ENCODE measurements at places on chromosomes 4 and X.

GRCh38 chr4:91268913-91269312, 1034.9 kb upstream of the GRID2 start:
- DNase-seq: no peak

DNA sequence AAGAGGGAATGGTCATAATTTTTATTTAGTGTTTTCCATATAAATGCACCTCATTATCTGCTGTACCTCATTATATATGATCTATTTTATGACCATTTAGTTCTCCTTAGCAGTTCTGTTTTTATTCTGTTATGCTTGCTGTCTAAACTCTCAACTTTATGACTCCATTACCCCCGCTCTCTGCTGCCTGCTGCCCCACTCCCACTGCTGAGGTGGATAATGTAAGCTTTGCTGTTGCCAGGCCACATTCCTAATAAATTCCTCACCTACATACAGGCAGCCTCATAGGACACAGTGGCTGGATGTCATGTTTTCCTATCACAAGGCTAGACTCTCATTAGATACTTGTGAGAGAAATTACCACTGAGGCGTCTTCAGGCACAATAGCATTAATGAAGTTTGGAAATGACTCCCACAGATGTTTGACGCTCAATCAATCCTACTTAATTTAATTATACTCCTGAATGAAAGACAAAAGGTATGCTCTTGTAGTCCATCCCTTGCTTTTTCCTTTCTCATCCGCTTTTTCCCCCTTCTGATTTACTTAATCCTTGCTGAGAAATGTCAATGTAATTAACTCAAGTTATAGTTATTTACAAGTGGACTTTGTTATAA, 497.5 kb upstream of the IGFBP7 start:
- no peak for DNase-seq

DNA sequence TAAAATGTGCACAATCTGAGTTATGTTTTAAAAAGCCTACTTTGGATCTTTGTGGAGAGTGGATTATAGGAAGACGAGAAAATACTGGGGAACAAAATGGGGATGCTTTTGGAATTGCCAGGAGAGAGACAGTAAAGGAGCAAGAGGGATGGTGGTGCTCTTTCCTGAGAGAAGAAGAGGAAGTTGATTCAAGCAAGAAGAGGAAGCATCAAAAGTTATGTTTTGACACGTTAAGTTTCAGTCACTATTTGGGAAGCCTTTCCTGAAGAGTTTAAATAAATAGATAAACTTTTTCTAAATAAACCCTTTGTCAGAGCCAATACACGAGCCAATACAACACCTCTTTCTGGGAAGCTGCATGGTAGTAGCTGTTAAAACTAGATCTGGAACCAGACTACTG, 394.1 kb downstream of the GALNTL6 start:
- no peak for DNase-seq

GRCh38 chr4:168480931-168481611, 779 bp upstream of the DDX60L start:
- DNase-seq: no peak

GRCh38 chr4:76562161-76562560, 127.1 kb downstream of the SHROOM3 start:
- no peak for DNase-seq

- no peak for DNase-seq
These were observed 13.5 kb upstream of the GBA3 start for GRCh38 chr4:22678940-22679854.
